Islet precursor cell (in vitro differentiated cells): ENCODE measurements at places on chromosomes 5 and 9.
A peak's percentile ranks its signal among the peaks of the same experiment; 100 is the strongest.

DNA sequence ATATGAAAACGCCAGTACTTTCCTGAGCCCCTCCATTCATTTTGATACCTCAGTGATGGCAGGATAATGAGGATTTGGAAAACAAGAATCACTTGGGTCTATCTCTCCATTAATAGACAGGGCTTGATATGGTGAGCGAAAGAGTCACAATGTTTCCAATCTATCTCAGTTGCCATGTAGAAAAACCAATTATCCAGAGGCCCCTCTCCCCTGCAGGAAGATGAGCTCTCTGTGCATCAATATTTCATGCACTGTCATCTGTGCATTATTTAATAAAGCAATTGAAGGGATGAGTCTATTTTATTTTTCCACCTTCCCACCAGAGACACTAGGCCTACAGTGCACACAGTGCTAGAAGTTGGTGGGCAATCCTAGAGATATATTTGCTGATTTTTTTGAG lies 326.9 kb downstream of the SPOCK1 start:
- DNase-seq: no peak

- no peak for DNase-seq
Measured at GRCh38 chr9:93657331-93658111, 81.1 kb downstream of the PHF2 start.

DNA sequence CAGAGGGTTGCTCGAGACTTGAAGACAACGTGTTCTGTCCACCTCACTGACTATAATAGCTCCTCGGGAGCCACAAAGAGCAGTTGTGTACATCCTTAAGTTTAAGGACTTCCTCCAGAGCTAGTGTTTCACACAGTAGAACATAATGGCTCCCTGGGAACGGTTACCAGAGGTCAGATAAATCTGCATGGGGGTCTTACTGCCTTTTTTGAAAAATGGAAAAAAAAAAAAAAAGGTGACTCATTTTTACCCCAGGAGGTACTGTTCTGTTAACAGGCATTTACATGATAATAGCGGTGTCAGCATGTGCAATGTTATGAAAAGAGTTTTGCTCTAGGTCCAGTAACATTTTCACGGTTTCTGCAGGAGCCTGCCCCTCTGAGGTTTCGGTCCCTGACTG lies 498.9 kb upstream of the WWC1 start:
- no peak for DNase-seq

DNA sequence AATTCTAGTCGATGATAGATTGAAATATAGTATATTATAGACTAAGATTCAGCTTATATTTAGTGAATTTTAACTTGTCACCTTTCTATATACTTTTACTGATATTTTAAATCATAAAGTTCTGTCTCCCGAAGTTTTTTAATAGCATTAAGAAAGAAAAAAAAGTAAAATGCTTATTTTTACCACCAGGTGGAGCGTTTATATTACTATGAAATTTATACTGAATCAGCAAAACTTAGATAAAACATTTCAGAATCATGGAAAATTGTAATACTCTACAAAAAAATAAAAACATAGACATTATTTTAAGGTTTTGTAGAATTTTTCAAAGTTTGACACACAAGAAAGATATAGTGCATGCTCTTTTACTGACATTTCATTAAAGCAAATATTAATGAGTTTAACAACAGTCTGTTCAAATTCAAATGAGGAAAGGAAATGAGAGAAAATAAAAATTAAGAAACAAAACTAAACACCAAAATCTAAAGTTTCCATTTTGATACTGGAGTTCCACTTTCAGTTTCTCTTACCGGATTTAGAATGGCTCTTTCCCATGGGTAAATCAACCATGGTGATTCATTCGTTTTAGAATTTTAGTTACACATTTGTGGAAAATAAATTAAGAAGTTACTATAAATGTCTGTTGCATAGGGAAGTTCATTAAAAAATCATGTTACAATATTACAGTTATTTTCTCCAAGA lies 1035.3 kb downstream of the CDH12 start:
- DNase-seq: no peak

GRCh38 chr9:20623748-20624124 lies 1.4 kb upstream of the MLLT3 start:
- no peak for DNase-seq

DNA sequence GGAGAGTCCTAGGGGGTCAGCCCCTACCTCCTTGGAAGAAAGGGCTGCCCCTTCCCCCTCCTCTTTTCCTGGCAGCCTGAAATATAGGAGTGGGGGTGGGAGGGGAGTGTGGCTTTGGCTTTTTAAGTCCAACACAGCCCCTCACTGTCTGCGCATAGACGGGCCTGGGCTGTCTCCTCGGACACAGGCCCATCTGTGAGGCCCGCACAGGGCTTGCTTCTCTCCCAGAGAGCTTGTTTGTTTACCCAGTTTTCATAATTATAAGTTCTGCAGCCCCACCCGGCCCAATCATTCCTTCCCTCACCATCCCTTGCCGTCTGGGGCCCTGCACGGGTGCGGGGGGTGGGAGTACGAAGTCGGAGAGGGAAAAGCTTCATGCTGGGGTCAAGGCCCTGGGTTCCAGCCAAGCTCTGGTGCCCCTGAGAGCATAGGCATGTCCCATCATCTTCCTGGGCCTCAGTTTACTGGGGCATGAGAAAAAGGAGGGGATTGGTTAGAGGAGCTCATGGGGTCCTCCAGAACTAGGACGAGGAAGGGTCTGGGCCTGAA lies 54.0 kb upstream of the STXBP1 start:
- no peak for DNase-seq

DNA sequence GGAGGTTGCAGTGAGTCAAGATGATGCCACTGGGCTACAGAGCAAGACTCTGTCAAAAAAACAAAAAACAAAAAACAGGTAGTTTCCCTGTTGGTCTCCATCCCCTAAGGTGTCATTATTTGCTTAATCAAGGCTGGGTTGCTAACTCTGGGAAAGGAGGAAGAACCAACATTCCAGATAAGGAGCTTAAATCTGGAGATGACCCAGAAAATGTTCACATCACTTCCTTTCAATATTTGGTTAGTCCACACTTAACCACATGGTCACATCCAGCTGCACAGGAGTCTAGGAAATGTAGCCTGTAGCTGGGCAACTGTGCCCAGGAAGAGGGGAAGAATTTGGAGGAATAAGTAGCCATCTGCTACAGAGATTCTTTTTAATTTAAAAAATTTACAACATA lies 25.9 kb upstream of the MEGF9 start:
- no peak for DNase-seq

- DNase-seq: no peak
Measured at GRCh38 chr9:105890046-105890822, 195.9 kb downstream of the TMEM38B start.

GRCh38 chr5:156423597-156423996 lies 96.6 kb downstream of the SGCD start:
- DNase-seq: no peak

DNA sequence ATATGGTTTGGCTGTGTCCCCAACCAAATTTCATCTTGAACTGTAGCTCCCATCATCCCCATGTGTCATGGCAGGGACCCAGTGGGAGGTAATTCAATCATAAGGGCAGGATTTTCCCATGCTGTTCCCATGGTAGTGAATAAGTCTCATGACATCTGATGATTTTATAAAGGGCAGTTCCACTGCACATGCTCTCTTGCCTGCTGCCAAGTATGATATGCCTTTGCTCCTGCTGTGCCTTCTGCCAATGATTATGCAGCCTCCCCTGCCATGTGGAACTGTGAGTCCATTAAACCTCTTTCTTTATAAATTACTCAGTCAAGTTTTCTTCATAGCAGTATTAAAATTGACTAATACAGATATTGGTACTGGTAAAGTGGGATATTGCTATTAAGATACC lies 42.4 kb downstream of the MARCHF11 start:
- DNase-seq: no peak

DNA sequence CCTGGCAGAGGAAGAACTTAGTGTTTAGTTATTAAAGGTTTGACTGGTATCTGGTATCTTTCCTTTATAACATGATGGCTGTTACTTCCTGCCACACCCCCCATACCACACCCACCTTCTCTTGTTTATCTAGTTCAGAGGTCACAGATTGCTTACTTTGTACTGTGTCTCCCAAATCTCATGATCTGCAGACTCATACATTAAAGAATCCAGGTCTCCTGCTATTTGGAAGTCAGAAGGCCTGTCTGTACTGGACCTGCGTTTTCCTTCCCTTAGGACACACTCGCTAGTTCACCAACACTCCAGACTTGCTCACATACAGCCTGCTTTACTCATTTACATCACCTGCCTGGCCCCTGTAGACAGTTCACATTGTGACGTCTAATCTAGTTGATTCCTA lies 39.3 kb downstream of the NUDT12 start:
- peak; percentile 77 for DNase-seq

DNA sequence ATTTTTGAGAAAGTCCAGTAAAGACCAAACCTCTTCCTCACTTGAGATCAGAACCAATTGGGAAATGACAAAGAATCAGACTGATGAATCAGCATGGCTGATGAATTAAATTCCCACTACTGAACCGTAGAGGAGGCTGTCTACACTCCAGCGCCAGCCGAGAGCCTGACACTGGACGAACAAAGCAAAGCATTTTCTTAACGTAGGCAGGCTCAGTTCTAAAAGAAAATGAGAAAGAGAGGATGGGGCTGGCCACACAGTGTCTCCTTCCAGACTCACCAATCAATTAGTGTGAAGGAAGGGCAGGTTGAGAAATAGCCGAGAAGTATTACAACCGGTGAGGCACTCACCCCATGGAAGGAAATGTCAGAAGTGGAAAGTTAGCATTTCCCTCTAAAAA lies 49.4 kb downstream of the ITGA1 start:
- no peak for DNase-seq

GRCh38 chr5:35853631-35854030 lies 3.1 kb upstream of the IL7R start:
- no peak for DNase-seq

- no peak for DNase-seq
Measured at GRCh38 chr9:108640230-108640629, 215.6 kb downstream of the ACTL7B start.

DNA sequence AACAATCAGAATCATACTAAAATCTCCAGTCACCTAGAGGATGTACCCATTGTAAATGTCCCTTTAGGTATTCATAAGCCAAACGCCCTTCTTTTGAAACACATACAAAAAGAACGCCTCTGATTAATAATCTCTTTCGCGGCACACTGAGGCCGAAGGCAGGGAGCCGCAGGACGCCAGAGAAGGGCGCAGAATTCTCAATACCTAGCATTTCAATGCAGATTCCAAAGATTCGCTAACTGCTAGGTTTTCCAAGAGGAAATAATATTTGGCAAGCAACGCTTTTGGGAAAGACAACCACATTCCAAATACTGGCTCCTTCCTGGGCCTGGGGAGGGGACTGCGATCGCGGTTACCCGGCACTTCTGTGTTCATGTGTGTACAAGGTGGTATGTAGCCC lies 203.3 kb downstream of the MEF2C start:
- peak; percentile 38 for DNase-seq

DNA sequence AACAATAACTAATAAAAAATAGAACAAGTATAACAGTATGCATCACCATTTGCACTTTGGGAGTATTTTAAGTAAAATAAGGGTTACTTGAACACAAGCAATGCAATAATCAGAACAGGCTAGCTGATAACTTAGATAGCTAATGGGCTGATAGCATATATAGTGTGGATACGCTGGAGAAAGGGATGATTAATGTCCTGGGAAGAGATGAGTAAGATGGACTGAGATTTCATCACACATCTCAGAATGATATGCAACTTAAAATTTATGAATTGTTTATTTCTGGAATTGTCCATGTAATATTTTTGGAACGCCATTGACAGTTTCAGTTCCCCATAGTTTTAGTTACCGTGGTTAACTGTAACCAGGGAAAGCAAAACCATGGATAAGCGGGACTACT lies 173.6 kb downstream of the ISL1 start:
- no peak for DNase-seq

DNA sequence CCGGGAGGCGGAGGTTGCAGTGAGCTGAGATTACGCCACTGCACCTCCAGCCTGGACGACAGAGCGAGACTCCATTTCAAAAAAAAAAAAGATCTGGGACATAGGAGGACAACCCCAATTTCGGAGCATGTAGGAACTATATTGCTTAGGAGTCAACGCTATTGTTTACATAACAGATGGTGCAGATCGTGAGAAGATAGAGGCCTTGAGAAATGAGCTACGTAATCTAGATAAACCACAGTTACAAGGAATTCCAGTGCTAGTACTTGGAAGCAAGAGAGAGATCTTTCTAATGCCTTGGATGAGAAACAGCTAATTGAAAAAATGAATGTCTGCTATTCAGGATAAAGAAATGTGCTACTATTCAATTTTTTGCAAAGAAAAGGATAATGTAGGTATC lies 20.3 kb downstream of the TBC1D2 start:
- DNase-seq: no peak

GRCh38 chr9:110650991-110651411 lies 17.6 kb upstream of the MUSK start:
- no peak for DNase-seq

- no peak for DNase-seq
Measured at GRCh38 chr5:38758774-38759600, 86.8 kb upstream of the OSMR start.

DNA sequence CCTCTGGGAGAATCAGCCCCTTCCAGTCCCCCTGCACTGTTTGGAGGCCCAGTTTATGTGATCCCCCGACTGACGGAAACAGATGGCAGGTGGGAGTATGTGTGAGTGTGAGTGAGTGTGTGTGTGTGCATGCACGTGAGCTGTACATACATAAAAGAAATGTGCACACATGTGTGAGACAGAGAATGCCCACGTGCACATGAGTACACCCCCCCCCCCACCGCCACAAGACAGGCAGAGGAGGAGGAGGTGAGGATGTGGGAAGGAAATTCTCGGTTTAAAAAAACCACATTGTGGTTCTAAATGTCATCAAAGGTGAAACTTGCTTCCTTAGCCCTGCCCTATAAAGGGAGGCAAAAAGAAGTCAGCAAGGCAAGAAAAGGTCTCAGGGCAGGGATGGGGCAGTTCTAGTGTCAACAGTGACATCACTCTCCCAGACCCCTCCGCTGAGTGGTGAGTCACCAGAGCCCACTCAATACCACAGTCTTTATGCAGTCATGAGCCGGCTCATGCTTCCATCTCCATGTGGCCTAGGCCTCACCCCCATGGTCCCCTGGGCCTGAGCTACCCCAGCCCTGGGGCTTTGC lies 79.2 kb upstream of the HSPA9 start:
- DNase-seq: peak; percentile 91

DNA sequence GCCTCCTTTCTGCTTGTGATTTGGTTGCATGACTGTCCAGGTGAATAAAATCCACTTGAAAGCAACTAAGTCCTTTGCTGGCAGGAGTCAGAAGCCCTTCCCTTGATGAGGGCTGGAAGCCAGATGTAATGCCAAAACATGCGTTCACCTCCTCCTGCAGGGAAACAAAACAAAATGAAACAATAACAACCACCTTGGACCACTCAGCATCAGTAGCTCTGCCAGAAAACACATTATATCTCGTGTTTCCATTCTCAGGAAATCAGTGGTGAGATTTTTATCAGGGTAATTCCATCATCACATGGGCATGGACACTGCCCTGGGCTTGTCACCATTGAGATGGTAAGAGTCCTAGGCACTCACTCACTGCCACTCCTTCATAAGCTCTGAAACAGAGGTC lies 350.3 kb upstream of the ACTBL2 start:
- DNase-seq: no peak

DNA sequence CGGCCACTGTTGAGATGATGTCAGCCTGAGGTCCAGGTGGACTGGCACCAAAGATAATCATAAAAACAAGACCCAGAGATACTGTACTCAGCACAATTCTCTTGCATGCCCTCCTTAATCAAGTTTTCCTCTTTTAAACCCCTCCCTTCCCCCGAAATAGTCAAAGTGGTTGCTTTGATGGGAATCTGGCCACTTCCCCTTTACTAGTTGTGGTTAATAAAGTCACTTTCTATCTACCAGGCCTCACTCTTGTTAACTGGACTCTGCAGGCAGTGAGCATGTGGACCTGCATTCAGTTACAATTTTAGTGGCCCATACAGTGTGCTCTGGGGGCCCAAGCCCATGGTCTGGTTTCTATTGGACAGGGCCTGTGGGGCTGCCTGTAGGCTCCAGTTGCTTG lies 17.5 kb downstream of the FBP2 start:
- no peak for DNase-seq
